CD4-positive, alpha-beta T cell (primary cell): ENCODE measurements at places on chromosomes 16 and 17. TPM values are rescaled to one million over a fixed set of nuclear protein-coding genes. Genes with fewer than 3 reads are reported as not detected.

NUP93 gene
- 45.6 TPM for total RNA-seq

DNA sequence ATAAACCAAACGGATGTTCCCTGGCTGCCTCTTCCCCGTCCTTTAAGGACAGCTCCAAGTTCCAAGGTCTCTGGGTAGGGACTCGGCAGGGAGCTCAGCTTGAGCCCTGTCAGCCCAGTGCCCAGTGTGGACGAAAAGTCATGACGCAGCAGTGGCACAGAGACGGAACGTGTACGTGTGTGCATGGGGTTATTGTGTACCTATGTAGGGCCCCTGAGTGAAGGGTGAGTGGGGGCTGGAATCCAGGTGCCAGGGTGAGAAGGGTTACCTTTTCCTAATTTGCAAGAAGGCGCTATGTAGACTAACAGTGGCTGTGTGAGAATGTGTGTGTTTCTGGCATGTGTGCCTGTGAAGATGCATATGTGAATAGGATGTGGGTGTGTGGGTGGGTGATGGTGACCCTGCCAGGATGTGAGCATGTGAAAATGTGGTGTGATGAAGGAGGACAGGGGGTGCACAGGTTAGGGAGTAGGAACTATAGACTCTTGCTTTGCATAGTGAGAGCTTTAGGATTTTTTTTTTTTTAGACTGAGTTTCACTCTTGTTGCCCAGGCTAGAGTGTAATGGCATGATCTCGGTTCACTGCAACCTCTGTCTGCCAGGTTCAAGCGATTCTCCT, 6.0 kb downstream of the SCN4A start:
- H3K27me3 ChIP-seq, result no peaks in the 10 kb centered on the region
- DNase-seq, result no peak
- H3K4me1 ChIP-seq, result peaks cover 9% of the 10 kb centered on the region
- H3K36me3 ChIP-seq, result no peaks in the 10 kb centered on the region
- H3K27ac ChIP-seq, result no peak overlapping the region
- no peak overlapping the region for H3K4me3 ChIP-seq

DNA sequence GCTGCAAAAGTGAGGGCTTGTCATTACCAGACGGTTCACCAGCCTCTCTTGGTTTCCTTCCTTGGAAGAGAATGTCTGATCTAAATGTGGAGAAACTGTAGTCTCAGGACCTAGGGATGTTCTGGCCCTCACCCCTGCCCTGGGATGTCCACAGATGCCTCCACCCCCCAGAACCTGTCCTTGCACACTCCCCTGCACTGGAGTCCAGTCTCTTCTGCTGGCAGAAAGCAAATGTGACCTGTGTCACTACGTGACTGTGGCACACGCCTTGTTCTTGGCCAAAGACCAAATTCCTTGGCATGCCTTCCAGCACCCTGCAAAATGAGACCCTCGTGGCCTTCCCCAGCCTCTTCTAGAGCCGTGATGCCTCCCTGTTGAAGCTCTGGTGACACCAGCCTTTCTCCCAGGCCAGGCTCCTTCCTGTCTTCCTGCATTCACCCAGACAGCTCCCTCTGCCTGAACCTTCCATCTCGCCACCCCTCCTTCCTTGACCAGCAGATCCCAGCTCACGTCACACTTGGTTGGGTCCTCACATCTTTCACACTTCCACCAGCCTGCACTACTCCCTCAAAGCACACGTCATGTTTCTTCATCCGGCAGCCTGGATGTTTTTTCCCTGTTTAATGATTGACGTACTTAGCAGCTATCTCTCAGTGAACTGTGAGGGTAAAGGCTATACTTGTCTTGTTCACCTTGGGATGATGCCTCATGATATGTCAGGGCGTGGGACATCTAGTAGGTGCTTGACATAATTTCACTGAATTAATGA, 4.3 kb downstream of the ZNF768 start:
- no peaks in the 10 kb centered on the region for H3K27me3 ChIP-seq
- H3K4me3 ChIP-seq, result no peak overlapping the region

- H3K36me3 ChIP-seq, result no peaks in the 10 kb centered on the region
- peaks cover 11% of the 10 kb centered on the region for H3K4me1 ChIP-seq
- no peaks in the 10 kb centered on the region for H3K27me3 ChIP-seq
- H3K4me3 ChIP-seq, result no peak overlapping the region
- no peak for DNase-seq
- H3K27ac ChIP-seq, result no peak overlapping the region
Measured at GRCh38 chr16:47046726-47047523, 73.5 kb upstream of the DNAJA2 start.

KRT9 gene
- not detected for total RNA-seq

- no peaks in the 10 kb centered on the region for H3K27me3 ChIP-seq
- no peaks in the 10 kb centered on the region for H3K4me1 ChIP-seq
- H3K4me3 ChIP-seq, result no peak overlapping the region
- H3K27ac ChIP-seq, result no peak overlapping the region
- H3K36me3 ChIP-seq, result no peaks in the 10 kb centered on the region
Measured at GRCh38 chr17:59804901-59805465, 87.8 kb downstream of the TUBD1 start.

CMTM1 gene
- 1.1 TPM for total RNA-seq

DNA sequence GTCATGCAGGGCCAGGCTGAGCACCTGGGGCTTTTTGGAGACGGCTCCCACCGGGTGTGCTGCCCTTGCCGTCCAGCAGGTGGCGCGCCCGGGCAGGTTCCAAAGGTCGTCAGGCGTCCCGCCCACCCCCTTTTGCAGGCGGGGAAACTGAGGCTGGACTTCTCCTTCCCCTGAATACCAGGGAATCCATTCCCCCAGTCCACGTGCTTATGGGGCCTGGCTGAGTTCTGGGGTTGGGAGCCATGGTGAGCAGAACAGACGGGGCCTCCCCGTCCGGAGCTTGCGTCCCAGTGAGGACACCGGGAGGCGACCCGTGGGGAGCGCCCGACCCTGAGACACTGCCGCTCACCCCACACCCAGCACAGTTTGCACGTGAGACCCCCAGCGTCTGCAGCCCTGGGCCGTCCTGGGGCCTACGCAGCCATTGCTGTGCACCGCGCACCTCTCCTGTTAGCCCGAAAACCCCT, 51.8 kb upstream of the JPH3 start:
- DNase-seq, result peak; percentile 75
- H3K27ac ChIP-seq, result no peak overlapping the region
- no peaks in the 10 kb centered on the region for H3K27me3 ChIP-seq
- no peak overlapping the region for H3K4me3 ChIP-seq
- no peaks in the 10 kb centered on the region for H3K4me1 ChIP-seq
- no peaks in the 10 kb centered on the region for H3K36me3 ChIP-seq

GRCh38 chr16:68372381-68372720, 61.5 kb downstream of the PRMT7 start:
- H3K36me3 ChIP-seq, result no peaks in the 10 kb centered on the region
- H3K4me3 ChIP-seq, result no peak overlapping the region
- no peak overlapping the region for H3K27ac ChIP-seq
- no peak for DNase-seq
- H3K4me1 ChIP-seq, result peaks cover 44% of the 10 kb centered on the region

NEK8 gene
- 5.2 TPM for total RNA-seq

- DNase-seq, result no peak
- H3K36me3 ChIP-seq, result no peaks in the 10 kb centered on the region
- H3K4me1 ChIP-seq, result no peaks in the 10 kb centered on the region
- no peak overlapping the region for H3K4me3 ChIP-seq
- H3K27me3 ChIP-seq, result no peaks in the 10 kb centered on the region
Measured at GRCh38 chr17:63039342-63039741, 73.3 kb downstream of the TANC2 start.

LLGL1 gene
- 10.8 TPM for total RNA-seq

DNA sequence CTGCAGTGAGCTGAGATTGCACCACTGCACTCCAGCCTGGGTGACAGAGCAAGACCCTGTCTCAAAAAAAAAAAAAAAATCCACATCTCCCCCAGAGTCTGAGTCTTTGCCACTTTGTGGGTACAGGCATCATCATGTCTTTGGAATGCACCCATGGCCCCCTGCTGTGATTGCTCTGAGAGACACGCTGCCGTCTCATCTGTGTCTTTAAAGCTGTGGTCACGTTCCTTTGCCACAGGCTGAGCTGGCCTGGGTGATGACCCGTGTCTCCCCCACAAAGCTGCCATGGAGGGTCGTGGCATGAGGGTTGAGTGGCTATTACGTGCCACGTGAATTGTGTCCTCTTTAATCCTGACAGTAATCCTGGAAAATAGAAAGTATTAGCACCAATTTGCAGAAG, 20.2 kb downstream of the CRISPLD2 start:
- no peak overlapping the region for H3K4me3 ChIP-seq
- no peak for DNase-seq
- peaks cover 9% of the 10 kb centered on the region for H3K27me3 ChIP-seq

GRCh38 chr17:14803826-14804225, 461.3 kb downstream of the PMP22 start:
- H3K4me1 ChIP-seq, result no peaks in the 10 kb centered on the region
- H3K27ac ChIP-seq, result no peak overlapping the region
- no peak for DNase-seq

- H3K27ac ChIP-seq, result no peak overlapping the region
- no peak overlapping the region for H3K4me3 ChIP-seq
- DNase-seq, result no peak
- H3K4me1 ChIP-seq, result no peaks in the 10 kb centered on the region
- peaks cover 82% of the 10 kb centered on the region for H3K36me3 ChIP-seq
Measured at GRCh38 chr16:57208926-57209325, 22.8 kb downstream of the RSPRY1 start.

CCDC40 gene
- total RNA-seq, result 0.77 TPM

- no peak for DNase-seq
- H3K27me3 ChIP-seq, result peaks cover 5% of the 10 kb centered on the region
- H3K27ac ChIP-seq, result no peak overlapping the region
- no peaks in the 10 kb centered on the region for H3K4me1 ChIP-seq
Measured at GRCh38 chr16:66035096-66035495, 331.4 kb upstream of the CDH5 start.

TBC1D28 gene
- total RNA-seq, result not detected

GRCh38 chr17:7317161-7317803, 2.1 kb upstream of the GPS2 start:
- DNase-seq, result no peak
- H3K27ac ChIP-seq, result no peak overlapping the region
- H3K4me3 ChIP-seq, result no peak overlapping the region
- H3K4me1 ChIP-seq, result peaks cover 37% of the 10 kb centered on the region
- H3K27me3 ChIP-seq, result no peaks in the 10 kb centered on the region

GRCh38 chr17:17495536-17496188, 533 bp downstream of the RASD1 start:
- peaks cover 24% of the 10 kb centered on the region for H3K4me1 ChIP-seq
- H3K4me3 ChIP-seq, result peak overlapping the region; percentile 53
- no peak for DNase-seq
